BJ (cell line): ENCODE measurements at places on chromosomes 13 and 19.
A peak's percentile ranks its signal among the peaks of the same experiment; 100 is the strongest.

DNA sequence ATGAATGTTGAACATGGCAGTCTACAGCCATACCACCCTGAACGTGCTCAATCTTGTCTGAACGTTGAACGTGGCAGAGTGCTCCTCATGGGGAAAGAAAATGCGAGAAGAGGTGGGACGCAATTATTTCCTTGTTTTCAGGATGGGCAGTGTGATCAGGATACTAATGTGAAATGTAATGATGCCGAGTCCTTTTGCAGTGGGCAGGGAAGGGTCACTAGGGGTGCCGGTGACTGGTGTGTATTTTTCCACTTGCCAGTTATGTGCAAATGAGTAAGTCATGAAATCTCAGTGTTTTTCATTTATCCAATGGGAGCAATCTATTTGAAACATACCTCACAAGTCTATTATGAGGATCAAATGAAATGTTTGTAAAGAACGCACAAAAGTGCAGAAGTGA lies 84.8 kb downstream of the LNX2 start:
- DNase-seq = no peak

GRCh38 chr13:61486496-61486895 lies 70.8 kb upstream of the PCDH20 start:
- no peak for DNase-seq

DNA sequence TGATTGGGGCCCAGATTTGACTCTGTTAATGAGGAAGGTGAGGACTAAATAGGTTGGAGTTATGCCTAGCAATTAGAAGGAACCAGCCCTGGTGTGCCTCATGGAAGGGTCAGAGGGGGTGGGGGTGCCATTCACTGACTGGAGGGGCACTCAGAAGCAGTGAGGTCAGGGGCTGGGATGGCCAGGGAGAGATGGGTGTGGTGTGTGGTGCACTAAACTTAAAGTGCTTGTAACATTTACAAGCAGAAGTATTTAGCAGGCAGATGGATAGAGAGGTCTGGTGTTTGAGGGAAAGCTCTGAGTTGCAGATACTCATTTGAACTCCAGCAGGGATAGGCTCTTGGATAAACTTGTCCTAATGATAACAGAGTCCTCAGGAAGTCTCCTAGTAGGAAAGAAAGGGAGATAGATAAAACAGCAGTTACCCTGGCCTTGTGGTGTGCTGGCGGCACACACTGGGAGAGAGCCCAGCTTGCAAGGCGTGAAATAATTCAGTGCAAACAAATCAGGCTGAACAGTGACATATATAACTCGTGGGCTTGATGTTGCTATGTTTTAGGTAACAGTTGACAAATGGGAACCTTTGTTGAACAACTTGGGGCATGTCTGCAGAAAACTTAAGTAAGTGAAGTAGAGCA lies 20.0 kb upstream of the UPF3A start:
- no peak for DNase-seq

GRCh38 chr19:48283908-48284307 lies 14.0 kb downstream of the ZNF114 start:
- peak; percentile 83 for DNase-seq

- DNase-seq = peak; percentile 60
Observed at GRCh38 chr19:8526345-8527091, 12.6 kb upstream of the ZNF414 start.

DNA sequence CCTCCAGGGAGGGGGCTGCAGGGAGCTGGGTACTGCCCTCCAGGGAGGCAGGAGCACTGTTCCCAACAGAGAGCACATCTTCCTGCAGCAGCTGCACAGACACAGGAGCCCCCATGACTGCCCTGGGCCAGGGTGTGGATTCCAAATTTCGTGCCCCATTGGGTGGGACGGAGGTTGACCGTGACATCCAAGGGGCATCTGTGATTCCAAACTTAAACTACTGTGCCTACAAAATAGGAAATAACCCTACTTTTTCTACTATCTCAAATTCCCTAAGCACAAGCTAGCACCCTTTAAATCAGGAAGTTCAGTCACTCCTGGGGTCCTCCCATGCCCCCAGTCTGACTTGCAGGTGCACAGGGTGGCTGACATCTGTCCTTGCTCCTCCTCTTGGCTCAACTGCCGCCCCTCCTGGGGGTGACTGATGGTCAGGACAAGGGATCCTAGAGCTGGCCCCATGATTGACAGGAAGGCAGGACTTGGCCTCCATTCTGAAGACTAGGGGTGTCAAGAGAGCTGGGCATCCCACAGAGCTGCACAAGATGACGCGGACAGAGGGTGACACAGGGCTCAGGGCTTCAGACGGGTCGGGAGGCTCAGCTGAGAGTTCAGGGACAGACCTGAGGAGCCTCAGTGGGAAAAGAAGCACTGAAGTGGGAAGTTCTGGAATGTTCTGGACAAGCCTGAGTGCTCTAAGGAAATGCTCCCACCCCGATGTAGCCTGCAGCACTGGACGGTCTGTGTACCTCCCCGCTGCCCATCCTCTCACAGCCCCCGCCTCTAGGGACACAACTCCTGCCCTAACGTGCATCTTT lies 7.8 kb upstream of the CEACAM5 start:
- DNase-seq = no peak
